ENCODE measurements at places on chromosomes 4 and X.

DNA sequence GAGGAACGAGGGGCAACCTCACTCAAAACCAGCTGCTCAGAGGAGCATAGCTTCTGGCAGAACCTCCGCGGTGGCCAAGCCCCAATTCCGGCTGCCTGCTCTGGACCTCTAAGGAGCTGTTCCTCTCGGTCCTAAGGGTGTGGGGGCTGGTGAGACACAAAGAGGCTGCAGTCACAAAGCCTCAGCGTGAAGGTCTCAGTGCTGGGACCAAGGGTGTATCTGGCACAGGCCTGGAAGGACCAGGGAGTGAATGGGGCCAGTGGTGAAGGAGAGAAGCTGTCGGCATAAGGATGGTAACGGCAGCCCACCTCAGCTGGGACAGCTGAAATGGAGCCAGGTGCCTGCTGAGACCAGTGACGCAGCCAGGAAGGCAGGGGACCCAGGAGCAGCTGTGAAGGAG is 5.3 kb downstream of the PDE6B start:
- no peak for DNase-seq

GRCh38 chr4:3107271-3107670 is 32.8 kb downstream of the HTT start:
- no peak for DNase-seq

- no peak for DNase-seq
Observed at GRCh38 chr4:177351622-177352244, 42.1 kb downstream of the NEIL3 start.

- DNase-seq = no peak
Observed at GRCh38 chr4:96558466-96558865, 718.6 kb downstream of the PDHA2 start.

DNA sequence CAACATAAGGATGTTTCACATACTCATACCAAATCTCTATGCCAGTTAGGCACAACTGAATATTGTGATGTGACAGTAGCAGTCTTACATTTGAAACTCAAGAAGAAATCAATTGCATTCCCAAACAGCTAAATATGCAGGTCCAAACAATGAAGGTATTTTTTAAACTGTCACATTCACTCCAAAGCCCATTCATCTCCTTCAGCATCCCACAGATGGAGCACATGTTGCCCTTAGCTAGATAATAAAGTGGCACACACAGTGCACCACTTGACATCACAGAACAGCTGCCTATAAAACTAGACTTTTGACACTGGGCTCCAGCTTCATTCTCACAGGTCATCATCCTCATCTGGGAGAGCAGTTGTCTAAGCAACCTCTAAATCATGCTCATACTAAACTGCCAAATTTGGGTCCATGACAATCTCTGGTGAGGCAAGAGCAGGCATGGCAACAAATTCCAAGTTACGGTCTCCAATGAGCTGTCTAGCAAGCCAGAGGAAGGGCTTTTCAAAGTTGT is 26.2 kb upstream of the ARHGEF6 start:
- no peak for DNase-seq
